ENCODE measurements at places on chromosomes 1 and 21. TPM values are rescaled to one million over a fixed set of nuclear protein-coding genes. Genes with fewer than 3 reads are reported as not detected.

Gene ADGRB2
- 0.36 TPM for polyA plus RNA-seq

- DNase-seq = no peak
These were observed 252.1 kb downstream of the MATN1 start for GRCh38 chr1:30471307-30471706.

DNA sequence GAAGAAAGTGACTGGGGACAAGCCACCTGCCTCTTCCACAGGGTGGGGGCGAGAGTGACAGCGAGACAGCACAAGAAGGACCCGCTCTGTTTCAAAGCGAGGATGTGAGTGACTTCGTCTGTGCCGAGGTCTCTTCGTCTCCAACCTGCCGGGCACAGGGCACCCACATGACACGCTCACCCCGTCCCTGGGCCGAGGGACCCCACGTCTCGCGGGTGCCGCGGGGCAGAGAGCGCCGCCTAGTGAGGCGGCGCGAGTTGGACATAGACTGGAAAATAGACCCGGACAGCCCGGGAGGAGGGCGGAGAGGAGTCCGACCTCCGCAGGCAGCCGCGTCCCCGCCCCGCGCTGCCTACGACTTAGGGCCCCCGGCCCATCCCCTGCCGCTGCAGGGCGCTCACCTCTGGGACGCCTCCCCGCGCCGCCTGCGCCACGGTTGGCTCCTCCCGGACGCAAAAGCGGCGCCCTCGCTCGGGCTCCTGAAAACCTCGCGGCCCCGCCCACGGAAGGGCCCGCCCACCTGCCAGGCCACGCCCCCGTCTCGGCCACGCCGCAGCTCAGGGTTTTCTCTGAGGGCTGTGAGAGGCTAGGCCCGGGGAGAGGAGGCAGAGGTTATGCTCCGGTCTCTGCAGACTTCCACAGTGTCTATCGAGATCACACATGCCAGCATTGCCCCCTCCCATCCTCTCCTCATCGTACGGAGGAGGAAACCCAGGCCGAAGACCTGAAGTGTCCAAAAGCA lies at the start of gene TLR5:
Gene TLR5, minus strand, starts transcription at position 454 of the 742 bp plus-strand sequence. CDS start 30,217 bp downstream, outside the sequence.
- DNase-seq = peak; percentile 81

- no peak for DNase-seq
These were observed 44.9 kb downstream of the CAPN9 start for GRCh38 chr1:230791986-230792564.

Gene SPRR1B
- not detected for polyA plus RNA-seq

DNA sequence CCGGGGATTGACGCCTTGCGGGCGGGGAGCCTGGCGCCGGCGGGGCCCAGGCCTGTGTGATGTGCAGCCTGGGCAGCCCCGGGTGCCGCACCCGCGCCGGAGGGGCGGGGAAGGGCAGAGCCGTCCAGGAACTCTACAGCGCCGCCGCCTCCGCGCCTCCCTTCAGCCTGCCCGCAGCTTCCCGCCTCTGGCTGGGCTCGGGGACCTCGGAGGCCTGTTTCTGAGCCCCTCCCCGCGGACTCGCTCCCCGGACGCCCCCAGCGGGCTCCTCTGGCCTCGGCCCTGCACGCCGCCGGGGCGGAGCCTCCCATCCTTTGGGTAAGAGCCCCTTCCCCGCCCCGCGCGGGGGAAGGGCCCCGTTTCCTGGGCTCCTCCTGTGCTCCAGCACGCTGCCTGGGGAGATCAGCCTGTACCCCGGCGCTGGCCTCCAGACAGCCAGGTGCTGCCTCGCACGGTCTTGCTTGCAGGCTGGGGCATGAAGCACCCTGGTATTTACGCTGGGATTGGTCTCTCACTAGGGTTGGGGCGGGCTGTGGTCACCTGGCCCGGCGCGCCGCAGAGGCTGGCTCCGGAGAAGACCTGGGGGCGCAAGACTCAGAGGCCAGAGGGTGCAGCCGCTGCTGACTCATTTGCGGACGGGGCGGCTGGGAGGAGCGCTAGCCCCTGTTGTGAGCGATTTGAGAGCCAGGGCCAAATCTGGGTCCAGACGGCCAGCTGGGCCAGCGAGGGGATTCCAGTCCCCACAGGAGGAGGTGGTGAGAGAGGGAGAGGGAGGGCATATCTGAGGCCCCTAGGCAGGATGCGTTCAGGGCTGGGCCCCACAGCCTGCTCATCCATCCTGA lies 5.7 kb upstream of the ACOT11 start:
- DNase-seq = peak; percentile 54

DNA sequence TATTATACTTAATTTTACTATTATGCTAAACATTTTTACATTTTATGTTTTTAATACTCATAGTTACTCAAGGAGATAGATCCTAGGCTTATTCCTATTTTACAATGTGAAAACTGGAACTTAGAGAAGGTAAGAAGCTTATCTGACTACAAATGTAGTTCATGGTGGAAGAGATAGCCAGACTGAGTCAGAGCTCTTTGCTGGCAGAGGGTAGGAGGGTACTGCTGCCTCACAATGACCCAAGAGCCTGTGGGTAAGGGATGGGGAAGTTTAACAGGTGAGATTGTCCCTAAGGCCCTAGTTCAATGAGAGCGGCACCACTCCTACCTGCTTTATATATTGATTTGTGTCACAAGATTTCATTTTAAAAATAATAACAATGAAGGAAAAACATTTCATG lies 34.1 kb upstream of the NEK7 start:
- DNase-seq = no peak

- DNase-seq = no peak
These were observed 141.1 kb downstream of the TRIM33 start for GRCh38 chr1:114369930-114370329.

Data from immature natural killer cell (primary cell).